ENCODE measurements at places on chromosomes 5 and 9.

DNA sequence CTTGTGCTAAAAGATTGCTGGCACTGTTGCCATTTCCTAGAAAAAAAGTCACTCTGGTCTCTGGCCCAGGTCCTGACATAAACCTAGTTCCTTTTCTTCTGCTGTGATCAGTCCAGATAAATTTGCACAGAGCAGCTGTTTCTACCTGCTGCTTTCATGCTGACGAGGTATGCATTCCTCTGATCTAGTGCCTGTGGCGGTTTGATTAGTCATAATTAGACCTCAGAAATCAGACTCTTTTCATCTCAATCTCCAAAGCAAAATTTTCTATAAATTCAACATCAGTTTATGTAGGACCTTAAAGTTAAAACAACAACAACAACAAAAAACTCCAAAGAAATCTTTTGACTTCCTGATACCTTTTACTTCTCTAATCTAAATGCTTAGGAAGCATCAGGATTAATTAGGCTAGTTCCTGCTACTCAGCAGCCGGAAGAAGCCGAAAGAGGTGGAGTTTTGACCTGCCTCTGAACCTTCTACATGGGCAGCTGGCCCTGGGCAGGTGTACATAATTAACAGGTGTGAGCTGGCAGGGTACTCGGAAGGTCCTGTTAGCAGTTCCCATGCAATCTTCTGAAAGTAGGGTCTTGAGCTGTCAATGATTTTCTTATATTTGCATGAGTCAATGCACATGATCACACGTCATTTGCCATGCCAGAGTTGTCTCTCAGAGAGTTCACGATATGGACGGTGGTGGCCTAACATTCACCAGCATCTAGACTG is 83.3 kb upstream of the CCDC112 start:
- DNase-seq: no peak

GRCh38 chr9:123074628-123075027 is 41.2 kb downstream of the GPR21 start:
- DNase-seq: no peak

DNA sequence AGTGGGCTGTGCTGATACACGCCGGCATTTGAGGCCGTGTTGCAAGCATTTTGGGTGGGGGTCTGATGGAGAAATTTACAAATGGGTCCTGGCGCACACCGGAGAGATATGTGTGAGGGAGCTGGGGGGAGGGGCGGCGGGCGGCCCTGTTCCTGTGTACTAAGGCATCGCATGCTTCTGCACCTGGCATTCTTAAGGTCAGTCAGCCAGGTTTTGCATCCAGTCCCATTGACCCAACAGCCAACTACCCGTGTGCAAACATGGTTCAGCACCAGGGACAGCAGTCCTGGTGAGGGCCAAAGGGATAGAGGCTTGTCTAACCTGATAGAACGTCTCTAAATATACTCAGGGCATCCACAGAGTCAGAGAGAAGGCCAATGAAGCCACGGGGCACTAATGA is 839 bp downstream of the GABRG2 start:
- no peak for DNase-seq

- DNase-seq: no peak
These were observed 272.2 kb upstream of the PRDM9 start for GRCh38 chr5:23235246-23235645.

GRCh38 chr9:23464275-23464674 is 361.8 kb downstream of the ELAVL2 start:
- DNase-seq: no peak

DNA sequence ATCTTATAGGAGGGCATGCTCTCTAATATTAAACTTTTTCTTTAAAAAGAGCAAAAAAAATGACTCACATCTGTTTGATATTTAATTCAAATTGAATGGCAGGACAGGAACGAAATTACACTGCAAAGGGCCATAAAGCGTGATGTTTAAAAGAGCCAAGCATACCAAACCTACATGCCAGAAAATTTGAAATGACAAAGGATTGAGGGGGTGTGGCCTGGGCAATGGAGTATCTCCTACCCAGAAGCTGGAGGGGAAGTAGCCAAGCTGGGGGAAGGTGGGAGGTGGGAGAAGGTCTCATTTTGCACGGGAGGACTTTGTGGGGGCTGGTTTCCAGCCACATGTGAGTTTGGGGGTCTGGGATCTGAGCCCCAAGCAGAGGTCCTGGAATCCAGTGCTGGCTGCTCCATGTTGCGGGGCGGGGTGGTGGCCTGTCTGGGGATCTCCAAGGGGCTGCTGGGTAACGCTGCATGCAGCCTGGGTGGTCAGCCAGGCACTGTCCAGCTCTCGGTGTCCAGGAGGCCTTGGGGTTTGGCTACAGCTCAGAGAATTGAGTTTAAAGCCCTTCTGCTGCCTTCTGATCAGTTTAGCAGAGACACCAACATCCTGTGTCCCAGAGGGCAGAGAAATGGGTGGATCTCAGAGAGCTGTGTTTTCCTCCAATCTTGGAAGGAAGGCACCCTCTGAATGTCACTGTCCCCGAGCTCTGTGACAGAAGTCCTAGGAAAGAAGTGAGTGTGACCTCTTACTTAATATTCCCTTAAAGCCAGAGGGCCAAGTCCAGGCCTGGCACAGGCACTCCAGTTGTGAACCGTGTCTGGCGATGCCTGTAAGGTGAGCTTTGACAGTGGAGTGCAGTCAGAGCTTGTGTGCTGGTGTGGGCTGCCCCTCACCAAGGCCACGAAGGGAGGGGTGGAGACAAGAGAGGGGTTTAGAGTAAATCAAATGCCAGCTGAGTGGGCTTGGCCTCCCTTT is 7.6 kb downstream of the DCANP1 start:
- no peak for DNase-seq

DNA sequence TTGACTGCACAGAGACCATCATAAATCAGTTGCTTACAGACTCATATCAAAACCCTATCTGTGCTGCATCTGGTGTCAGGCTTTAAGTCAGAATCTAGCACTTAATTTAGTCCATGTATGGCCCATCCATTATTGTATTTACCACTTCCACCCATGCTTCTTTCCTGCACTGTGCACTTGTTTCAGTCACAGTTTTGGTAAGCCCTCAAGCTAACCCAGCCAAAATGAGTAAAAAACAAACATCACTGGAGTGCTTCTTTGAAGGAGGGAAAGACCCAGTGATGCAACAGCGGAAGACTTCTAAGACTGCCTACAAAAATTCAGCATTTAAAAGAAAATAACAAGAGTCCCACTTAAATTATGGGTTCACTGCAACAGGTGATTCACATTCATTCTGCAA is 69.0 kb downstream of the FGF10 start:
- no peak for DNase-seq

- no peak for DNase-seq
These were observed 266.1 kb downstream of the NTRK2 start for GRCh38 chr9:84935528-84936117.

- no peak for DNase-seq
These were observed 24.3 kb downstream of the NOTCH1 start for GRCh38 chr9:136521537-136521936.

DNA sequence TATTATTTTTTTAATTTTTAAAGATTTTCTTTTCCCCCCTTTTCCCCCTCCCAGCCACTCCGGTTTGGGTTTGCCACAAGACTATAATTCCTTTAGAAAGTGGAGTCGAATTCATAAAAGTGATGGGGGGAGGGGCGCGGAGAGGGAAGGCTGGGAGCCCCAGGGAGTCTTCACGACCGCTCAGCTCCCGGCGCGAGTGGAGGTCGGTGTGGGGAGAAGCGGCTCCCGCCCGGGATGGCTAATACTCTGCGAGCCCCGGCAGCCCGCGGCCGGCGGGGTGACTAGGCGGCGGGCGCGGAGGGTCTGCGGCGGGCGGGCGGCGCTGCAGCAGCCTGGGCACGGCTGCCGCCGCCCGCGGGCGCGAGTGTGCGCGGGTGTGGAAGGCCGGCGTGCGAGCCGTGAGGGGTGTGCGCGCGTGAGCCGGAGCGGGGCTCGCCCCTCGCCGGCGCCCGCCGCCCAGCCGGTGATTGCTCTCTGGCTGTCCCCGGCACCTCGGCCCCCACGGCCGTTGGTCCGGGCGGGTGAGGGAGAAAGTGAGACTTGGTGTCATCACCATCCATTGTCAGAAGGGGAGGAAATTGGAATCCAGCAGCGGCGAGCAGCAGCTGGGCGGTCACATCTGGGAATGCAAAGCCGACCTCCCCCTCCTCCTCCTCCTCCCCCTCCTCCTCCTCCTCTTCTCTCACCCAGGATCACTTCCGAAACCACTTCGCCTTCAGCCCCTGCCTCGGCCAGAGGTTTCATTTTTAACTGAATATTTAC is at the start of gene PARP8:
PARP8 (plus strand) TSS at position 377 of the 762 bp plus-strand sequence. CDS start 459 bp downstream, outside the sequence.
- DNase-seq: no peak

- DNase-seq: no peak
These were observed 127.6 kb downstream of the DROSHA start for GRCh38 chr5:31404325-31404724.

- DNase-seq: peak; percentile 82
These were observed 103.5 kb downstream of the GCNT1 start for GRCh38 chr9:76562511-76562911.

- DNase-seq: no peak
These were observed 269.4 kb downstream of the ZNF608 start for GRCh38 chr5:124477062-124477461.

DNA sequence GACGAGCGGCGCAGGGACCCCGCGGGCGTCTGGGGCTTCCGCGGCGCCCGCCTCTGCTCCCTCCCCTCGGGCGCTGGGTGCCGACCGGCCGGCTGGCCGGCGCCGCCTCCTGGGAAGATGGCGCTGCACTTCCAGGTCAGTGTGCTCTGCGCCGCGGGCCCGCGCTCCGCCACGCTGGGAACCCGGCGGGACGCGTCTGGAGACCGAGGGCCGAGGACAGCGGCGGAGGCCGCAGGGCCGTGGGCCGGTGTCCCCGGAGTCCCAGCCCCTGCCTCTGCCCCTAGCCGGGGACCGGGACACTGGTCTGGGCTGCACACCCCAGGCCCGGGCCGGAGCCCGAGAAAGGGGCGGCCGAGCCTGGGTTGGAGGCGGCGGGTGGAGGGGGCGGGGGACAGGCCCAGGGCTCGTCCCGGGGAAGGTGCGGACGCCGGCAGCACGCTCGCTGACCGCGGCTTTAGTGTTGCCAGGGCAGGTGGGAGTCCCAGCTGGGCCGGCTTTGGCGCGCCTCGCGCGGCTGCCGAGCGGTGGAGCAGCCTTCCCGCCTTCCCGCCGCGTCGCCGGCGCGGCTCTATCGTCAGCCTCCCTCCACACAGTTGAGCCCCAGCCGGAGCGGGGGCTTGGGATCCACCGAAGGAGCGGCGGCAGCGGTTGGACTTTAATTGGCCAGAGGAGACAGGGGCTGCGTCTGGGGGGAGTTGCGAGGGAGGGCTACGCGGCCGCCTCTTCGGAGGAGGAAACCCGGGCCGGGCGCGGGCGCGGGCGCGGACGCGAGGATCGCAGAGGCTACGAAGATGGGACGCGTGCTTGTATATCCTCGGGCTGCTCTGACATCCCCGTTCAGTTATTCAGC is at the start of gene RANBP17:
RANBP17 (plus strand) TSS at position 102 of the 850 bp plus-strand sequence.
- DNase-seq: no peak

DNA sequence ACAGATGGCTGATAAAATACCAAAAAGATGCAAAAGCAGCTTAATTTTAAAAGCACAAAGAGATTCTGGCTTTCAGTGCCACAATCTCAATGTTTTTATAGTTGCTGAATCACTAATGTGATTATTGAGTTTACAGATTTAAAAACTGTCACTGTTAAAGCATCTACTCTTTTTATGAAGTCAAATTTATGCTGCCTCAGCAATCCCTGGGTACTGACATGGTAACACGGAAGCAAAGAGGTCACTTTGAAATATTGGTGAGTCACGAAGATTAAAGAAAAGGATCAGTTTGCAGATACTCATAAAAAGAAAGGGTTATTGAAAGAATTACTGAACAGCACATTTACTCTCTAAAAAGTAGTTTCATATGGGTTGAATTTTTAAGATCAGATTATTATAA is 39.7 kb upstream of the HMGCS1 start:
- DNase-seq: no peak

DNA sequence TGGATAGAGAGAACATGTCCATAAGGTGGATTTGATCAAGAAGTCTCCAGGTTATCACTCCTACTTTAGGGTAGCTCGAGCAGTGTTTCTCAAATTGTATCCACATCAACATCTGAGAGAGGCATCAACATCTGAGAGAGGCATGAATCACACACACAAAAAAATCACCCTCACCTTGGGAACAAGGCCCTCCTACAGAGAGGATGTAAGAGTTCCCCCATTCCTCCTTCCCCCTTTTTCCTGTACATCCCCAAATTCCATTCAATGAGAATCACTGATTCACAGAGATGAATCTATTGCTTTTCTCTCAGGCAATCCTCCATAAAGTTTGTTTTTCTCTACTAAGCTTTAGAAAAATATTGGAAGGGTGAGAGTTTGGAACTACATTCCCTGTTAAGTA is 233.4 kb upstream of the CDH6 start:
- no peak for DNase-seq

GRCh38 chr9:14095277-14095676 is 218.7 kb downstream of the NFIB start:
- no peak for DNase-seq

- peak; percentile 54 for DNase-seq
These were observed 5.0 kb upstream of the RHOBTB3 start for GRCh38 chr5:95725937-95726810.

- no peak for DNase-seq
These were observed 207.8 kb downstream of the KDM4C start for GRCh38 chr9:6965566-6965965.

DNA sequence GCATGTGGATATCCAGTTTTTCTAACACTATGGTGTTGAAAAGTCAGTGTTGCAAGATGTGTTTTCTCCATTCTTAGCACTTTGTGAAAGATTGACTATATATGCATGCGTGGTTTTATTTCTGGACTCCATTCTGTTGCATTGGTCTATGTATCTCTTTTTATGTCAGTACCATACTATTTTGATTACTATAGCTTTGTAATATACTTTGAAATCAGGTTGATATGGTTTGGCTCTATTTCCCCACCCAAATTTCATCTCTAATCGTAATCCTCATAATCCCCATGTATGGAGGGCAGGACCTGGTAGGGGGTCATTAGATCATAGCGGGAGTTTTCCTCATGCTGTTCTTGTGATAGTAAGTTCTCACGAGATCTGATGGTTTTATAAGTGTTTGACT is 6.5 kb downstream of the RIC1 start:
- no peak for DNase-seq

DNA sequence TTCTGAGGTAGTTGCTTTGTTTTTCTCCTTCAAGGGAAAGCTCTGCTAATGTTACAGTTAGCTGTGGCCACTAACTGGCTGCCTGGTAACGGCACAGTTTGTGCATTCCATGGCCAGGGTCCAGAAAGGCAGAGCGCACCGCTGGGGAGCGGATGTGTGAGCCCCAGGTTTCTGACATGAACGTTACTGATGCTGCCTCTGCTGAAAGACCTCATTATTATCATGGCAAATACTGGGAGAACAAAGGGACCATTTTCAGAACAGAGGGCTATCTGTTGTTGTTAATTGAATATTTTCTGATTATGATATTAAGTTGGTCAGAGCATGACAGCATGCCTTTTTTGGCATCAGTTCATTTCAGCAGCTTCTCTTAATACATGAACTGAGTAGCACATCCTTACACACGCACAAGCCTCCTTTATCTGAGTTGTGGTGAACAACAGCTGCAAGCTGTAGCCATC is 134.1 kb downstream of the NUDT12 start:
- DNase-seq: no peak
